T-helper 2 cell (primary cell): ENCODE measurements at places on chromosomes 7 and 10.

- no peak for DNase-seq
Observed at GRCh38 chr10:6786579-6787031, 206.5 kb upstream of the PRKCQ start.

DNA sequence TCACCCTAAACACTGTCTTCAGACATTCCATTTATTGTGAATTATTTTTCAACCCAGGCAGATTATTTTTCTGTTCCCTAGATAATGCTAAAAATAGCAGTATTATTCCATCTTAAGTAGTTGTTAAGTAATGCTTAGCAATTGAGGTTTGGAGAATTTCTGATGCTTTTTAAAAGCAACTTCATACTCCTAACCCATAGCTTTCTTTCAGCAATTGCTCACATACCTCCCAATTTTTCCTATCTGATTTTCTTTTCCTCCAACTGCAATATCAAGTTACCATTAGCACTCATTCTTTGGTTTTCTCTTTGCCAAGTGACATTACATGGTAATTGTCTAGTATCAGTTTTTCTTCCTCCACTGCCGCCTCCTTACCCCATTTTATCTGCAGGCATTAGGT is 104.7 kb downstream of the GPR85 start:
- no peak for DNase-seq

DNA sequence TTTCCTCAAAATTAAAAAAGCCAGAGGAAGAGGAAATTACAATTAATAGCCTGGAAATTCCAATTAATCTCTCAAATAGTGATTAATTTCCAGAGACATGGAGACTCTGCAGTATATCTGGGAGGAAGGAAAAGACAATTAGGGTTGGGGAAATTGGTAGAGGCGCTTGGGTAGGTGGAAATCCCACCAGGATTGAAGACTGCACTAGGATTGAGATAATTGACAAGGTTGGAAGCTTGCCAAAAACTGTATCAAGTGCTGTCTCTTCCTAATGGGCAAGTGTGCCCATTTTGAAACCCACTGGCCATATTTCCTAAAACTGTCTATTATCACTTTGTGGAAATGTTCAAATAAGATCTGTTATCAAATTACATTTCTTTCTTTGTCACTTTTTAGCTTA is 21.6 kb downstream of the CHN2 start:
- DNase-seq = no peak

GRCh38 chr10:75347186-75347585 is 54.4 kb downstream of the ZNF503 start:
- no peak for DNase-seq

DNA sequence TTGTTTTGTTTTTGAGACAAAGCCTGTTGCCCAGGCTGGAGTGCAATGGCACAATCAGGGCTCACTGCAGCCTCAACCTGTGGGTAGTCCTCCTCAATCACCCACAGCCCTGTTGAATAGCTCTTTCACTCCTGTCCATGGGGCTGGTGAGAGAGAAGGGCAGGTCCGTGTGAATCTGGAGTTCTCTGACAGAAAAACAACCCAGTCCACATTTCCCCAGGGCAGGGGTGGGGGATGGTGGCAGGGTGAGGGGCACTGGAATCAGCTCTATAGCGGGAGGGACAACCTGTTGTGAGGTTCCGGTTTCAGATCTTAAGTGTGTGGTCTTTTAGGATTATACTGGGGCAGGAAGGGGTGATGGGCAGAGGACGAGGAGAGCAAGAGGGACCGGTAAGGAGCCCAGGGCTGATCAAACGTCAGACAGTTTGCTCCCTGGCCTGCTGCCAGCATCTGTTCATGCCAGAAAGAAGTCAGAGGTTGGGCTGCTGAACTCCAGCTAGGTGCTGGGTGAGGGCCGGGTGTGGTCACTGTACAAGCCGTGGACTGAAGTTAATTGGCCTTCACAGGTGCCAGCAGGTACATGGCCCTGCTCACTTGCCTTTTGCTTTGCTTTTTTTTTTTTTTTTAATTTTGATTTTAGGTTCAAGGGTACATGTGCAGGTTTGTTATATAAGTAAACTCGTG is 33.2 kb upstream of the MKRN1 start:
- DNase-seq = no peak

- DNase-seq = no peak
Observed at GRCh38 chr10:108060246-108060645, 895.7 kb upstream of the SORCS1 start.

- no peak for DNase-seq
Observed at GRCh38 chr7:149385195-149385950, 75.5 kb downstream of the ZNF777 start.

DNA sequence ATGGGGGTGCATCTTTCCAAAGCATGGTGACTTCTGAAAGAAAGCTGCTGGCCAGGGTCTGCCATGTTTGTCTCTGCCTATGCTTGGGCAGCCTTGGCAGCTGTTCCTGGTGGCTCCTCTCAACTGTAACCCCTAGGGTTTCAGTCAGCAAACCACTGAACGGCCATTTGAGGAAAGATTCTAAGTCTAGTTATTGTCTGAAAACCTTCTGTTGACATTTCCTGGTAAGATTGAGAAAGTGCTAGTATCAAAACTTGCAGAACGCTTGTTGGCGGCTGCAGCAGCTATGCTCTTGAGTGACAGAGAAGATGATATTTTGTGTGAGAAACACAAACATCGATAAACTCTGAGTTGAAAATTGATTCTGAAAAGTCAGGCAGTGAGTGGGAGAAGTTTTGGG is 523.1 kb downstream of the LRMDA start:
- no peak for DNase-seq

DNA sequence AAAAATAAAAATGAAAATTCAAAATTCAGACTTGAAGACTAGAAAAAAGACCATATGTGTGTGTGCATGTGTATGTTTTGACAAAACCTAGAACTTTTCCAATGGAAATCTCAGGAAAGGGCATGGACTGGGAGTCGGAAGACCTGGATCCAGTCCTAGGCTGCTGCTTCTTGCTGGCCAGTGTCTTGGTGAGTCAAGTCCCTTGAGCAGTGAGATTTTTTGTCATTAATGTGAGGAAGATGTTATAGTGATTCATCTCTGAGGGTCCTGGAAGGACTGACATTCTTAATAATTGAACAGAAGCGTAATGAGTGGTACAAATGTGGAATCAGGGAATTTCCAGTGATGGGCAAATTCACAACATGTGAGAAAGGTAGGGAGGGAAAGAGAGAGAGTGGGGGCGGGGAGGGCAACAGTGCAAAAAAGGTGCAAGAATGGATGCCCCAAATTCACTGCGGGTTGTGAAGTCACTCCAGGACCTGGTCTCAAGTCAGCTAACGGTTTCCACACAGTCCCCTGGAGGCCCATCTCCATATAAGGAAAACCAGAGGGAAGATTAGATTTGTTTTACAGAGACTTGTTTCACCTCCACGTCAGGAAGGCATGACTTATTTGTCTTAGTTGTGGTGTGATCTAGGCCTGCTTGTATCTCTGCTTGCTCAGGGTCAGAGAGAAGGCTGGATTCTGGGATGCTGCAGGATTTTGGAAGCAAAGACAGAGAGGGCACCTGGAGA is 201.7 kb downstream of the BUB3 start:
- no peak for DNase-seq

DNA sequence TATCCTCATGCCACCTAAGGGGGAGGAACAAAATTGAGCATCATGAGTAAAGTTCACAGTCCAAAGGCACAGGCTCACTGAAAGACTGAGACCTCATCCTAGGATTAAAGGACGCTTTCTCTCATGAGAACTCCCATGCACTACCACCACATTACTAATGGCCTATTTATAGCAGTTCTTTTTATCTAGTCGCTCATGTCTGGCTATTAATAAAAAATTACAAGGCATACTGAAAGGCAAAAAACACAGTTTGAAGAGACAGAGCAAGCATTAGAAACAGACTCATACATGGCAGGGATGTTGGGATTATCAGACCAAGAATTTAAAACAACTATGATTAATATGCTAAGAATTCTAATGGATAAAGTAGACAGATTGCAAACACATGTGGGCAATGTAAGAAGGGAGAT is 46.0 kb upstream of the CDK13 start:
- no peak for DNase-seq

GRCh38 chr10:128009372-128010126 is 102.6 kb downstream of the PTPRE start:
- no peak for DNase-seq

DNA sequence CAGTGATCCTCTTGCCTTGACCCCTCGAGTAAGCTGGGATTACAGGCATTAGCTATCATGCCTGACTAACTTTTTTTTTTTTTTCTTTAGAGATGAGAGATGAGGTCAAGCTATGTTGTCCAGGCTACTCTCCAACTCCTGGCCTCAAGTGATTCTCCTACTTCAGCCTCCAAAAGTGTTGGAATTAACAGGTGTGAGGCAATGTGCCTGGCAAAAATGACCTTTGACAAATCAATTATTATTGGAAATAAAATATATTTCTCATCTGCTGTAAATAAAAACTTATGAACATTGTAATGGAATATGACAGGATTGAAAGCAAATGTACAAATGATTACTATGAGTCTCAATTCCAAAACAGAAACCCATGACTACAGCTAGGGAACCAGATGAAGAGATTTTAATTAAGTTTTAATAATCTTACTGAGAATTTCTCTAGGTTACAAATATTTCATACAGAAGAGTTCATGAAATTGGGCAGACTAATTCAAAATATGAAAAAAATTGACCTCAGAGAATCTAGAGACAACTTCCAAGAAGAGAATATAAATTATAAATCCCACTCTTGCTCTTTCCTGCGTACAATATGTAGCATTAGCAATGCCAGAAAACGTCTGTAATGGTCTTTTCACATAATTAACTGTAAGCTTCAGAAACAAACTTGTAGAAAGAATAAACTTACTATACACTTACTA is 414.7 kb downstream of the DGKB start:
- DNase-seq = no peak

DNA sequence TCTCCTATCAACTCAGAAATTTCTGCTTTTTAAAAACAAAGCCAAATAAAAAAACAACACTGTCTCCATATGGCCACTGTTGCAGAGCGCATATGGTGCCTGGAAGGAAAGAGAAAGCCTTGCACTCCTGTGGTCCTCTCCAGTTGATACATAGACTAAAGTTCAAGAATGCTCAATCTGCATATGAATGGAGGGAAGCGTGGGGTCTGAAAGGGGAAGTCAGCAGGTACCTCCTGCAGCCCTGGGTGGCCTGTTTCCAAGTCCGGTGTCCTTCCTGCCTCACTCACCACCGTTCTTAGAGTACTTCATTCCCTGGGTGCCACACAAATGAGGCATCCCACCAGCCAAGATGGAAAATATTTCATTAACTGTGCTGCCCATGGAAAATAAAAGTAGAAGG is 138.3 kb upstream of the PALS2 start:
- no peak for DNase-seq

DNA sequence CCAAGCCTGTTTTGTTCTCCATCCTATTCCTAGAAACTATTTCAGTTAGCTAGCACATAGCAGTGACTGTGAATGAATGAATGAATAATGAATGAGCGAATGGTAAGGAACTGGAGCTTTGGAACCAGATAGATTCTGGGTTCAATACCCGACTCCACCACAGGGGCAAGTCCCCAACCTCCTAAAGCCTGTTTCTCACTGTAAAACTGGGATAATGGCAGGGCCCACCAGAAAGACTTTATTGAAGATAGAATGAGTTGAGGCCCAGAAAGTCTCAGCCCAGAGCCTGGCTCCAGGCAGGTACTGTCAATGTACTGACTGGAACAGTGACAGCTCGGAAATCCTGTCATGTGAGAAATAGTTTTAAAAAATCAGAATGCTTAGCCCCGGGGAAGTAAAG is 1.1 kb upstream of the CDH23 start:
- DNase-seq = no peak

GRCh38 chr7:134605978-134606923 is 40.4 kb upstream of the BPGM start:
- peak; percentile 32 for DNase-seq

GRCh38 chr7:140732416-140732815 is 35.9 kb downstream of the NDUFB2 start:
- no peak for DNase-seq

DNA sequence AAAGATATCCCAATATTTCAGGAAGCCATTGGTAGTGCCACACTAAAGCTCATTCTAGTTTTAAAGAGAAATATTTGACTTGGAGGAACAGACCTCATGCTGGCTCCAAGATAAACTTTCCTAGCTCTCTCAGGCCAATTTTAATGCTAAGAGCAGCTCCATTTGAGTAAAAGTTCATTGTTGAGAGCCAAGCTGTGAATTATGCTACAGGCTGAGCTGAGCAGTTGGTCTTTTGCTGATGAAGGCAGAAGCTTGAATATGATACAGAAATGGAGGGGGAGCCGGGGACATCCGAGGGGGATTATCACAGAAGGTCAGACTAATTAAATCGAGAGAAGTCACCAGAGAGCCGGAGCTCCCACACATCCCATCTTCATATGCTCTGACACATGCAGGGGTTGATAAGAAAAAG is 175.7 kb upstream of the AUTS2 start:
- DNase-seq = no peak

DNA sequence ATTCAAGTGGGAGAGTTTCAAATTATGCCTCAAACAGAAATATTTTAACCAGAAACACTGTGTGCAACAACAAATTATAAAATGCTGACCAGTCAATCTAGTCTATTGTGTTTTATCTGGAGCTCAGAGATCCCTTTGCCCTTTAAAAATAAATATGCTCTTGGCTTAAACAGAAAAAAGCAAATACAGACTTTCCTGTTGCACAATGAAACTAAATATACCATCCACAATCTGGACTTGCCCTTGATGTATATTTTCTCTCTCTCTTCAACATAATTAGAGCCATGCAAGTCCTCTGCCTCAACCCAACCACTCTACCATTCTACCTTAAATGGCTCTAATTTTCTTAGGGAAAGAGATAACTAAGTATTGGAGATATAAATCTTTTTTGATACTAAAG is 34.9 kb downstream of the ASAH2 start:
- no peak for DNase-seq

GRCh38 chr7:81402227-81402626 is 367.6 kb downstream of the HGF start:
- DNase-seq = no peak

GRCh38 chr10:58094985-58095718 is 172.5 kb downstream of the IPMK start:
- no peak for DNase-seq

- DNase-seq = no peak
Observed at GRCh38 chr10:117543225-117544003, 868 bp downstream of the EMX2 start.

DNA sequence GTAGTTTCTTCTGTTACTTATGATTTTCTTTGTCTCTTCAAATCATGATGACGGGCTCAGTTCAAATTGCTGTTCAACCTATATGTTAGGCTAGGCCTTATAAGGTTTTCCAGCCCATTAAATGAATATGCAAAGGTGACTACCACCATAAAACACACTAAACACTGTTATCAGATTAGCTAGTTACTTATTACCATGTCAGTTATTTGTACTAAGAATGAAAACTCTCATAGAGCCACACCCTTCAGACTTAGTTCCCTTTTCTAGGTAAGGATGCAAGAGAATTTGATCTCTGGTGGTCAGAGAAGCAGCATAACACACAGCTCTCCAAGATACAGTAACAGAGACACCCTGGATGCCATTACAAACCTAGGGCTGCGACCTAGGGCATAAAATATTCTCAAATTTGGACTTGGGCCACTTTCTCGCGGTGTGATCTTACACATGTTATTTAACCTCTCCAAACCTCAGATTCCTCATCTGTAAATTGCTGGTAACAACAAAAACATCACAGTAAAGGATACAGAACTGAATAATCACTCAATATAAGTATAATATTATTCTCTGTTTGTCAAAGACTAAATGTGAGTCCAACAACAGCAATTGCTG is 35.6 kb downstream of the ANKMY2 start:
- no peak for DNase-seq

- DNase-seq = no peak
Observed at GRCh38 chr10:129760416-129760815, 203.7 kb downstream of the EBF3 start.

- DNase-seq = no peak
Observed at GRCh38 chr7:30469303-30469702, 9.3 kb downstream of the NOD1 start.

- no peak for DNase-seq
Observed at GRCh38 chr10:12091421-12091820, 22.7 kb downstream of the DHTKD1 start.
